Esophagus muscularis mucosa (tissue), 4 donors: ENCODE measurements at places on chromosomes 2 and 18.

DNA sequence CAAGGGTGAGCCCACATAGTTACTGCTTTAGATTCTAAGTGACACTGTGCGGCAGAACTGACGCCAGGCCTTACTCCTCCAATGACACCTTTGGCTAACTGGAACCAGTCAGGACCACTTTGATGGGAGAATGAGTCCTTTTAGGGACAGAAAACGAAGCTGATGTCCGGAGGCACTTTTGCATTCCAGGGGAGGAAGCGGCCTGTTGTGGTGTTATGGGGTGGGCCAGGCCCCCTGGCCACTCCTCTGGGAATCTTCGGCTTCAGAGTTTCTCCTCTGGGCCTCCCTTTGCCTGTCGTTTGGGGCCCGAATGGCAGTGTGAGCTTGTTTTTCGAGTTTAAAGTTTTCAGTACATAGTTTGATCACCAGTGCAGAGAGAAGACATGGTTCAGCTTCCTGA, 65.9 kb downstream of the MBP start:
- H3K27ac ChIP-seq, result peak overlapping the region; percentile 66
- no peak overlapping the region for H3K4me3 ChIP-seq
- H3K27me3 ChIP-seq, result no peaks in the 10 kb centered on the region
- peaks cover 37% of the 10 kb centered on the region for H3K4me1 ChIP-seq

DNA sequence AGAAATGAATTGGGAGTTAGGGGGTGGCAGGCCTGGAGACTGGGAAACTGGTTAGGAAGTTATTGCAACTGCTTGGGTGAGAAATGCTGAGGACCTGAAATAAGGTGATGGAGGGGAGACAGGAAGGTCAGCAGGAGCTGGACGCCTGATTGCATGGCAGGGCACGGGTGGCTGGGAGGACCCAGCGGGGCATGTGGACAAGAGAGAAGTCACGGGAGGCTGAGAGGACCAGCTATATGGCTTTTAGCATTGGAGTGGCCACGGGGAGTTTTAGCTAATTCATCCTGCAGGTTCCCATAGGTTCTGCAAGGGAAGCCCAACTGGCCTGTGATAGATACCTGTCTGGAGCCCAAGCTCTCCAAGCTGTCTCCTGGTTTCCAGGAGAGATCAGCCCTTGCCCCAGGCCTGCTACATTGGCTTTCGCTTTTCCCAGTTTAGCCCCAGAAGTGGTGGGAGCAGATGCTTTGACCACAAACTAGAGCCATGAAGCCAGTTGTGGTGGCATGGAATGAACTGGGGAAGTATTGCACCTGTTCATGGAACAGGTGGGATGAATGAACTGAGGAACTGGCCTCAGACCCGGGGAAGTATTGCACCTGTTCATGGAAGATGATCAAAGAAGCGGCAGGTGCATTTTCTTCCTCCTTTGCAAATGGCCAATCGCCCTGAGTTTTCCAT, 93.6 kb upstream of the TAF1B start:
- no peaks in the 10 kb centered on the region for H3K27me3 ChIP-seq
- no peak for DNase-seq
- no peak overlapping the region for H3K27ac ChIP-seq

- H3K36me3 ChIP-seq, result no peaks in the 10 kb centered on the region
- no peak overlapping the region for H3K27ac ChIP-seq
- H3K27me3 ChIP-seq, result no peaks in the 10 kb centered on the region
- no peak overlapping the region for H3K4me3 ChIP-seq
- no peak for DNase-seq
Measured at GRCh38 chr18:48228301-48228715, 180.9 kb downstream of the ZBTB7C start.

DNA sequence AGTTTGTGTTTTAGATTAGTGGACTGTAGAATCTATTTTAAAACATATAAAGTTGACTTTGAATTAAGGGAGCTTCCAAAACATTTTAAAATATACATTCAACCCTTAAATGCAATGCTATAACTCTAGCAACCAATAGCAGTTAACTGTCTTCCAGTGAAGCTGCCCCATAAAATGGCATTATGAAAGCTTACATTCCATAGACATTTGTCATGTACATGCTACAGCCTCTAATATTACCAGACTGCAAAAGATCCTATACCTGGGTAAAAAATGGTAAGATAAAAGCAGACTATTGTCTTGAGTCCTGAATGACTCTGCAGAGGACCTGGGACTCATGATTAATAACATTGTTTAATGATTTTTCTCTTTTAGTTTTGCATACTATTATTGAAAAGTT, 489.4 kb downstream of the LRP1B start:
- no peak for DNase-seq
- no peaks in the 10 kb centered on the region for H3K27me3 ChIP-seq
- no peak overlapping the region for H3K27ac ChIP-seq
- no peaks in the 10 kb centered on the region for H3K36me3 ChIP-seq

- no peaks in the 10 kb centered on the region for H3K36me3 ChIP-seq
- no peaks in the 10 kb centered on the region for H3K27me3 ChIP-seq
- H3K4me1 ChIP-seq, result peaks cover 10% of the 10 kb centered on the region
- no peak overlapping the region for H3K27ac ChIP-seq
- no peak for DNase-seq
Measured at GRCh38 chr2:172977270-172978062, 98.2 kb upstream of the MAP3K20 start.

DNA sequence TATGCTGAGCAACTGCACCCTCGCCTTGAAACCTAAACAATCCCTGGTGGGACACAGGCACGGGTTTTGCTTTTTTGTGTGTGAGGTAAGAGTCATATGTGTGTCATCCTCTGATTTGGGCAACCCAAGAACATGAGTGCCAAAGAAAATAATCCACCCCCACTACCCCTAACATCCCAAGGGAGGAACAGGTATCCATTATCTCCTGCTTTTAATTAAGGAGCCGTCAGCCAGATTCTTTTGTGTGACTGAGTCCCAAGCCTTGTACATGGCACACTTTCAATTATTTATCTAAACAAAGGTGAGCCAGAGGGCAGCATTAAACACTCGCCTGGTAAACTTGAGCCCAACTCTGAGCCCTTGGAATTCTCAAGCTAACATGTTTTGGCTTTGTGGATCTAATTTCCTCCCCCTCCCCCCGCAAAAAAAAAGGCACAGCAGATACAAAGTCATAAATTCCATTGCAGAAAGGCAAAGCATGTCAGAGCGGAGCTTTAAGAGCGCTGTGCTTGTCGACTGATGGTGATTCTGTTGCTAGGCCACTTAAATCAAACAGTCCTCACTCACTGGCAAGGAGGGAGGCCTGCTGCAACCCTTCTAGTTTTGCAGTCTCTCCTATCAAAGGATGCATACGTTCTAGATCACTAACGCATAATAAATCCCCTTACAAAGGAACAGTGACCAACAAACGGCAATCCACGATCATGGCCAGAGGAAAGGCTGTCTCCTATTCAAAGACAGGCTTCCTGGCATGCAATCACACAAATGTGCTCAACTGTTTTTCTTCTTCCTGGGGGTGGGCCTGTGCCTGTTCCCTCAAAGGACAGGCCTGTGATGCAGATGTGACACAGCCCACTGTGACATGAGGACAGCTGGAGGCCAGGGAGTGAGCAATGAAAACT, 143.5 kb upstream of the LMAN1 start:
- no peaks in the 10 kb centered on the region for H3K36me3 ChIP-seq
- DNase-seq, result peak; percentile 91
- no peaks in the 10 kb centered on the region for H3K27me3 ChIP-seq
- H3K27ac ChIP-seq, result peak overlapping the region; percentile 25
